ENCODE measurements at places on chromosomes 11 and 22.

- no peak for DNase-seq
These were observed 84.6 kb upstream of the GUCY1A2 start for GRCh38 chr11:107102692-107103477.

DNA sequence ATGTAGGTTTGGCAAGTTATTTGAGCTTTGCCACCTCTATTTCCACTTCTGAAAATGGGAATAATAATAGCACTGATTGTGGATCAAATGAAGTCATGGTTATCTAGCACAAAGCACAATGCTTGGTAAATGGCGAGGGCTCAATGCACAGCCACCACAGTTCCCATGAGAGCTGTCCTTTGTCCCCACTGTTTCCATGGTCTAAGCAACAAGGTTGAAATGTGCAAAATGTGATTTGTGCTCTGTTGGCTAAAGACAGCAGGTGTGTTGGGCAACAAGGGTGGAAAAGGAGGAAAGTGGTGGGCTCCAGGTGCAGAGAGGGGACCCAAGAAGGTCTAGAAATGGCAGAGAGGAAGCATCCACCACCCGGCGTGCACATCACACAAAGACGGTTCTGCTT lies 200.5 kb downstream of the TRIM29 start:
- DNase-seq = no peak

- no peak for DNase-seq
These were observed 13.8 kb downstream of the DENND5A start for GRCh38 chr11:9251311-9251710.

DNA sequence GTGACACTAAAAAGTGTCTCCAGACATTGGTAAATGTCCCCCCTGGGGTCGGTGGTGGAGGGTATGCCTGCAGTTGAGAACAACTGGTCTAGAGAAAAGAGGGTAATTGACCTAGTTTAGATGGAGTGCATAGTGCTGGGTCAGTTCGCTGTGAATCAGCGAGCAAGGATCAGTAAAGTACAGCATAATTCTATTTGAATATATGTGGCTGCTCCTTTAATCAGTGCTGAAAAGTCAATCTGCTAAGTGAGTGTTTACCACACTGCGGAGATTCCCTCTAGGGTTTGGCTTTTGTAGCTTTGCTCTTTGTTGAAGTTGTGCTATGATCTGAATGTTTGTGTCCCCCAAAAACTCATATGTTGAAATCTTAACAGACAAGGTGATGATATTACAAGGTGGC lies 15.0 kb downstream of the CAVIN3 start:
- no peak for DNase-seq

- DNase-seq = no peak
These were observed 148.8 kb downstream of the HIPK3 start for GRCh38 chr11:33405834-33406602.

- DNase-seq = no peak
These were observed 29.0 kb downstream of the NECTIN1 start for GRCh38 chr11:119700030-119700429.

DNA sequence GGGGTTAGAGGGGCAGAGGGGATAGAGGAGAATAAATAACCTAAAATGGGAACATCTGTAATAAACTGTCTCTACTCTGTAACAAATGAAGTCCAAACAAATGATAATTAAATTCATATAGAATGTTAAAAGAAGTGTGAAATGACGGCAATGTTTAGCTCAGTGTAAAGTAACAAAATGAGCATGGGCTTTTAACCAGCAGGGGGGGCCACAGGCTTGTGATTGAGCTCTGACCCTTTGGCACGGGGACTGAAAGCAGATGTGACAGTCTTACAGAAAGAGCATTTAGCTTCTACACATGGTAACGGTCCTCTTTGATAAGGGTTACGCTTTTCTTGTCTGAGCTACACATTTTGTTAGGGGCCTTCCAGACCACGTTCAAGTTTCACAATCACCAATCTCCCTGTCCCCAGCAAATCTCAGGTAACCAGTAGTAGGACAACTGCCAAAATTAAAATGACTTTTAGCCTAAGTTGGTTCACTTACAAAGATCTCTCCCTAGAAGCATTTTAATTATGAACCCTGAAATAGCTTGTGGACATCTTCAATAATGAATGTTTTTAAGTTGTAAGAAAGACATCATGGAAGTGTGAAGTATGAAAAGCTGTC lies 262.5 kb downstream of the DCDC1 start:
- peak; percentile 85 for DNase-seq

DNA sequence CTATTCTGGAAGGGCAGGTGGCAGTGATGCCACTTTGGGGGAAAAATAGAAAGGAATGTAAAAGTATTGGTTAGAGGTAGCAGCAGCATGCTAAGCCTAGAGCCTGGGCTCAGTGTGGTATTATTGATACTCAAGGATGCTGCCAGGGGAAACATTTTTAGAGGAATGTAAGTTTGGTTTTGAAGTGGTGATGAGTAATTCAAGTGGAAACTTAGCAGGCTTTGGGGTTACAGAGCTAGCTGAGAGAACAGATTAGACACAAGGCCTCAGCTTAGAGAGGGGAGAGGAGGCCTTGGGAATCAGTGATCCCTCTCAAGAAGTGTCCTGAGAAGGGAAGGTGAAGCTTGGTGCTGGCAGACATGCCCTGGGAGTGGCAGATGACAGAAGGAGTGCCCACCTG lies 32.9 kb upstream of the DDI1 start:
- DNase-seq = no peak

- DNase-seq = no peak
These were observed 74.1 kb downstream of the LRP5 start for GRCh38 chr11:68386331-68386978.

- no peak for DNase-seq
These were observed 83.7 kb downstream of the CADM1 start for GRCh38 chr11:115420505-115420904.

DNA sequence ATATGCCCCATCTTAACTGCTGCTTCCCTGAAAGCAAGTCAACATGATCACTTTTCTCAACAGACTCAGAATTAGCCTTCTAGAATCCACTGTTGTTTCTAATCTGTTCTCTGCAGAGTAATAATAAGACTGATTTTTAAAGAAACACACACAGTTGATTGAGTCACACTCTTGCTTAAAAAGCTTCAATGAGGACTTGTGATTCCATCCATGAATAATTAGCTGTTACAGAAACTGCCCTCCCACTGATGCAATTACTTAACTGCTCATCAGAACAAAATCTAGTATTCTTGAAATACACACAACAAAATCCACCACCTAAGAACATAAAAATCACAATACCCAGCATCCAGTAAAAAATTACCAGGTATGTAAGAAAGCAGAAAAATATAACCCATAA lies 100.5 kb upstream of the TIMP3 start:
- no peak for DNase-seq

DNA sequence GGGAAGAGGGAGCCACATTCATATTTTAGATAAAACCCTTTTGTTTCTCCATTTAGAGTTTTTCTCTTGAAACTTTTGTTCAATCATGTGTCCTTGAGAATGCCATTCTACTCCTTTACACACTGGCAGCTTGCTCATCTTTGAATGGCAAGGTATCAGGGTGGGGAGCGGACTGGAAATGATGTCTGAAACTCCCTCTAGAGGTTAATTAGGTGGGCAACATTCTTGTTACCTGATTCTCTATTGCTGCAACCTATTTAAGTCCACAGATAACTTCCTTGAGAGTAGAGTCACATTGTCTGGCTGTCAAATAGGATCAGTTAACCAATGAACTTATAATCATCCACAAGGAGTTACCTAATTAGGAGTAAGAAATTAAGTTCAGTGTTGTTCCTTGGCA lies 533.6 kb upstream of the API5 start:
- DNase-seq = no peak

- no peak for DNase-seq
These were observed 7.7 kb upstream of the QSER1 start for GRCh38 chr11:32884770-32885384.

GRCh38 chr11:117819096-117820040 lies 5.2 kb downstream of the FXYD2 start:
- peak; percentile 84 for DNase-seq

GRCh38 chr22:40044870-40045834 lies 50.4 kb downstream of the FAM83F start:
- no peak for DNase-seq

- DNase-seq = no peak
These were observed 21.3 kb upstream of the TSKU start for GRCh38 chr11:76761718-76762355.

DNA sequence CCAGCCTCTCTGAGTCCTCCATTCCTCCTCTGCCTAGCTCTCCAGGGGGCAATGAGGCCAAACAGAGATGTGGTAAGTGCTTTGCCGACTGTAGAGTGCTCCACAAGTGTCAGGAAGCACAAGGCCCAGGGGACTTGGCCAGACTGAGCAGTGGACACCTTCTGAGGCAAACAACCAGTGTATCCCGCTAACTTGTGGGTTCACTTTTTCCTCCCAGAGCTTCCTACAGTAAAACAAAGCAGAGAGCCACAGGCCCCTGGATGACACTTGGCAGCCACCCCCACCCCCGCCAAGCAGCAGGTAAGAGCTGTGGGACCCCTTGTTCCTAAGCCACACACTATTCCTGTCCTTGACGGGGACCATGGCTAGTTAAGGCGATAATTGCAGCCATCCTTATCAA lies 160.9 kb downstream of the CACNA1I start:
- DNase-seq = no peak

- no peak for DNase-seq
These were observed 237.8 kb downstream of the NXPE2 start for GRCh38 chr11:114915871-114916805.

DNA sequence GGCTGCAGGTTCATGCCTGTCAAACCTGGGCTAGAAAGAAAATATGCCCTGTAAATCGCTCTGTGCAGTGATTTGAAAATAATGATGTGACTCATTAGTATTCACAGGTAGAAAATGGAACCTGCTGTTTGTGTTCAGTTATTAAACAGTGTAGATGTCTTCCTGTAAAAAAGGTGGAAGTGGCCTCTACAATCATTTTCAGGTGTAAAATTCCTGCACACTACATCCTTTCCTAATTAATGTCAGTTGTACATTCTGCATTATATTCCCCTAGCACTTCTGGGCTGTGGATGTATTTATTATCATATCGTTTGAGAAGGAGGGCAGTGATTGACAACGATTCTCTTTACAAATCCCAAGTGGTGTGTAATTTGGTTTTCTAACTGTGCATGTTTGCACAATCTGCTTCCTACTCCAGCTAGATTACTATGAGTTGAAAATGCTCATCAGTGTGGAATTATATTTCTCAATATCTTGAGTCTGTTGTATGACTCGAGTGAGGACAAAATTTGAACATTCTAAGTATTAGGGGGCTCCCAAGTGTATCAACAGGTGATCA lies 454.0 kb upstream of the DDI1 start:
- DNase-seq = no peak
